NCI-H82 (cell line): ENCODE measurements at places on chromosomes 11 and 22.

DNA sequence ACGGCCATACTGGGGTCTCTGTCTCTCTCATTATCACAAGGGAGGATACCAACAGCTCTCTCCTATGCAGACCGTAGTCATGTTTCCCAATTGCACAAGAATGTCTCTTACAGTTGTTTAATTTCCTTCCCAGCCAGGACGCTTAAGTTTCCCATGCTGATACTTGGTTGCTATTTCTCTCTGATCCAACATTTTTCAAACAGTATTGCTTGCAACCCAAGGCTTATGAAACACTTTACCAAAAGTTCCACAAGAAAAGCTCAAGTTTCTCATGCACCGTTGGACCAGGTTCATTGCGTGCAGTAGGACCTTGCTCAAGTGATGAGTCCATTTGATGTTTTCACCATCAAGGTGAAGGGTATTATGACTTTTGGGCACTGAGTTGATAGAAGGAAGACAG lies 46.6 kb downstream of the GGTLC2 start:
- DNase-seq = no peak

DNA sequence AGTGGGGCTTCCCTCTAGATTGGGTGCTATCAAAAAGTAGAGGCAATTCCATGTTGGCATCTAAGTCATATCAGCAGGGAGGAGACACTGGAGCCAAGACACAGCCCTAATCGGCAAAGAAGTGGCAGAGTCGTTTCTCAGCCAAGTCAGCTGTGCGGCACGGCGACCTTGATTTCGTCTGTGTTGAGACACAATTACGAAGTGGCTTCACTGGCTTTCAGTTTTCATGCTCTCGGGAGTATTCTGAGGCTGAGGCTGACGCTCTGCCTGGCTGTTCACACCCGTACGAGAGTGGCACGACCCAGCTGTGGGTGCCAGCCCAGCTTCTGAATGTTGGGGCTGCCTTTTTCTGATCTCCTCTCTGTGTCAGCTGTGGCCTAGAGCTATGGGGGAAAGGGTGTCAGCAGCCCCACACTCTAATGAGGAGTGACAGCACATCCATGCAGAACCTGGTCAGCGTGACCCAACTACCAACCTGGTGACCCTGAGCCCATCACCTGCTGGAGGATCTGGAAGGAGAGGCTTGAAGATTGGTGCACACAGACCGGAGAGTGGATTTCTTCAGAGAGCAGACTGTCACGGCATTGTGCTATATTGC lies 105.7 kb upstream of the TMEM45B start:
- DNase-seq = no peak

DNA sequence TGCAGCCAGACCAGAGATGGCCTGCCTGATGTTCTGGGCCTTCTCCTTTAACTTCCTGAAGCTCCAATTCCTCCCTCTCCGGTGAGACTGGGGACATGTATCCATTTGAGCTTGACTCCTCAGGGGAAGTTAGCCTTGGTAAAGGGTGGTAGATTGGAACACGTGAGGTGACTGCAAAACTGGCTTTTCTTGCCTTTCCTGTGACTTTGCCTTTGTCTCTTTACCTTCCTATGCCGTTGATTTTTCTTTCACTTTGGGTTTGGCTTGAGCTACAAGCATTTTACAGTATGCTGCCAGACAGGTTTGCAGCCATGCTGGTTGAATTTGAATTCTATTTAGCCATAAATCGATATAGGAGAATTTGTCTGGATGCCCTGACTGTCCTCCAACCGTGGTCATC lies 16.8 kb upstream of the GLYATL1 start:
- no peak for DNase-seq

DNA sequence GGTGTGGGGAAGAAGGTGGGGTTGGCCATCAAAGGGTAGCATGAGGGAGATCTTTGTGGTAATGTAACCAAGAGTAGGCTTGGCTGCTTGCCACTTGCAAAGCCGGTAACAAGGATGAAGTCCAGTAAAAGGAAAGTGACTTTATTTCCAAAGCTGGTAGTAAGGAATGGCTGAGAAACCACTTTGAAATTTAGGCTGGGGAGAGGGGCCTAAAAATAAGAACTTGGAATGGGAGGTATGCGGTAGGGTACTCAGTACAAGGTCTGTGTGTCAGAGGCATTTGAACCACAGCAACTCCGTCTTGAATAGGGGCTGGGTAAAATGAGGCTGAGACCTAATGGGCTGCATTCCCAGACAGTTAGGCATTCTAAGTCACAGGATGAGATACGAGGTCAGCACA lies 216.0 kb upstream of the ISX start:
- no peak for DNase-seq
